ENCODE measurements at places on chromosomes 3 and 15.

DNA sequence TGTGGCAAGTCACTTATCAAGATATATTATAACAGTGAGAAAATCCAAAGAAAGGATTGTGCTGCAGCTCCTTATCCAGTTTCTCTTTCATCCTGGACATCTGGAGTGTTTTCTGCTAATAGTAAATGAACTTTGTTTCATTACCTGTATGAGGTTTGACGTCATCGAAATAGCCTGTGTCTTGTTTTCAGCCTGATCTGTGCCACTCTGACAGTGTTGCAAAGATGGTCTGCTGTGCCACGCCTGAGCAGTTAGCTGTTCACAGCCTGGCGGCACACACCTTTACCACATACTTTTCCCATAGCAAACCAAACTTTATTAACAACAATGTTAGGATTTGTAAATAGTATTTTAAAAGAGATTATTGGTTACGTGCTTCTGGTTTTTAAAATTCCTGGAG is 34.0 kb downstream of the YEATS2 start:
- no peak for DNase-seq

DNA sequence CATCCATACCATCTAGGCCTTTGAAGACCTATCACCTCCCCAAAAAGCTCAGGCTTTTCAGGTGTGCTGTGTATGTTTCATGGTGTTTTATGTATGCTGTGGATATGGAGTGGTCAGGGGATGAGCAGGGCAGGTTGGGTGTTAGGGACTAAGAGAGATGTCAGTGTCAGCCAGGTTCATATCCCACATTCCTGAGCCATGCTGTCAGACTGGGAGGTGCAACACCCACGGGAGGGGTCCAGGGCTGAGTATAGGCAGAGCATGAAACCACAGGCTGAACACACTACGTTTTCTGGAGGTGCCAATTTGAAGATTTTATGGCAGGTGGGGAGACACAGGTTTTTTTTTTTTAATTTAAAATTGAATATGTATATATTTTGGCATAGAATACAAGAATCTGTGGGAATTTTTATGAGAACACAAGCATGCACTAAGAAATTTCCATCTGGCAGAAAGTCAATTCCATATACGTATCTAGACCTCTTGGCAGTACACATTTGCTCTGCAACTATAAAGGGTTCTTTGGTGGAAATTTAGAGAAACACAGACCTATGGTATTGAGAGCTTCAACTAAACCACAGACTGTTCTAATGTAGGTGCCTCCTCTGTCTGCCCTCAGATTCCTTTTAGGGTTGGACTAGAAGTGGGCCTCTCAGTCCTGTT is 101.9 kb upstream of the RNU6-1 start:
- DNase-seq: no peak

DNA sequence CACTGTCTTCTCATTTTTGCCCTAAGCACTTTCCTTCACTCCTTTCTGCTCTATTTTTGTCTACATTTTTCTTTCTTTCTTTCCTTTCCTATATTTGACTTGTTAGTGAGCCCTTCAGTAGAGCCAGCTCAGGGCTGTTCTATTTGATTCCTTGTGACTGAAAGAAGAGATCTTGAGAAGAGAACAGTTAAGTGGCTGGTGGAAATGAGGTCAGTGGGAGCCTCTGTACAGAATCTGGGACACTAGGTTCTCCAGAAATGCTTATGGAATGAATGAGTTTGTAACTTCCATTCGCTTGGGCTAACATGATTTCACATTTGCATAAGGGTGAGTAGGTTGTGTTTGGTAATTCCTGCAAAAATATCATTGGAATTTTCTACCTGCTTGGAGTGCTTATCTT is 45.6 kb downstream of the CACNA2D3 start:
- no peak for DNase-seq

GRCh38 chr3:66380200-66380932 is 120.5 kb downstream of the LRIG1 start:
- no peak for DNase-seq

DNA sequence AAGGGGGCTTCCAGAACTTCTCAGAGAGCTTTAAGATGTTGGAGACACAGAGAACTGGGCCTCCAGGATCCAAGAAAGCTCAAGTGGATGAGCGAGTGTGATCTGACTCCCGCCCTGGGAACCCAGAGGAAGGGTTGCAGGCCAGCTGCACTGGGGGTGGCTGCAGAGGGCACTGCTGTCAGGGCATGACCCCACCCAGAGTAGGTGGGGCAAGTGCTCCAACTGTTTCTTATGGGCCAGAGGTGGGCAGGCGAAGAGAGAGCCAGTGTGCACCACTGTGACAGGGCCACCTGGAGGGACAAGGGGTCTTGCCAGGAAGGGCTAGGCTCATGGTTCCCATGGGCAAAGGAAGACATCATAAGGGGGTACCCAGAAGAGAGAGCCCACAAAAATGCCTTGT is 48.8 kb downstream of the EXOG start:
- DNase-seq: no peak

DNA sequence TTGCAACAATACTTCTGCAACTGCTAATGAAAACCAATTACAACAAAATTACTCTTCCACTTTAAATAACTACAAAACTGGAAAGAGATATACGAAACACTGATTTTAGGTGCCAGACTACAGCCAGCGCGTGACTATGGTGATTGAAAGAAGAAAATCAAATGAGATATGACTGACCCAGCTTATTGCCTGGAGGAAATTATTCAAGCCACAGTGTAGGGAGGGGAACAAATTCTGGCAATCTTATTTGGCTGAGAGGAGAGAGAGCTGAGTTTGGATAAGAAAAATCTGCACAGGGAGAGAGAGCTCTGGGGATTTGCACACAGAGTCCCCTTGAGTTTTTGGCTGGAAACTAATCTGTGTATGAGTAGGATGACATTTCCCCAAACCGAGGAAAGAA is 470.3 kb upstream of the FRG2C start:
- no peak for DNase-seq

- no peak for DNase-seq
Measured at GRCh38 chr3:170584585-170585007, 1.3 kb downstream of the SLC7A14 start.

DNA sequence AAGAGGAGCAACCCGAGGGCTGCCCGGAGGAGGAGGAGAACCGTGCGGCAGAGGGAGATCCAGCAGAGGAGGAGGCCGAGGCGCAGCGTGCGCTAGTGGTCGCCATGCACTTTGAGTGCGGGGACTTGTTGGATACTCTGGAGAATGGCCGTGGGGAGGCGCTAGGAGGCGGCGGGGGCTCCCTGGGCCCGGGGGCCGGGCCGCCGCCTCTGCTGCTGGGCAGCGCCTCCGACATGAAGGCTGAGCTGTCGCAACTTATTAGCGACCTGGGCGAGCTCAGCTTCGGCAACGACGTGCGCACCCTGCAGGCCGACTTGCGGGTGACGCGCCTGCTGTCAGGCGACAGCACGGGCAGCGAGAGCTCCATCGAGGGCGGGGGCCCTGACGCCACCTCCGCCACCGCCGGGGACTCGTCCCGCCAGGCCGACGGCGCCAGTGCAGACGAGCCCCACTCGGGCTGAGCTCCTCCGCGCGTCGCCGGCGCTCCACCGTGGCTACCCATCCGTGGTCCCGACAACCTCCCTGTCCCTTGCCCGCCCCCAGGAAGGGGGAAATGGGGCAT is 2.0 kb downstream of the FAM43A start:
- peak; percentile 65 for DNase-seq

- no peak for DNase-seq
Measured at GRCh38 chr3:153979418-153980251, 141.6 kb upstream of the ARHGEF26 start.

DNA sequence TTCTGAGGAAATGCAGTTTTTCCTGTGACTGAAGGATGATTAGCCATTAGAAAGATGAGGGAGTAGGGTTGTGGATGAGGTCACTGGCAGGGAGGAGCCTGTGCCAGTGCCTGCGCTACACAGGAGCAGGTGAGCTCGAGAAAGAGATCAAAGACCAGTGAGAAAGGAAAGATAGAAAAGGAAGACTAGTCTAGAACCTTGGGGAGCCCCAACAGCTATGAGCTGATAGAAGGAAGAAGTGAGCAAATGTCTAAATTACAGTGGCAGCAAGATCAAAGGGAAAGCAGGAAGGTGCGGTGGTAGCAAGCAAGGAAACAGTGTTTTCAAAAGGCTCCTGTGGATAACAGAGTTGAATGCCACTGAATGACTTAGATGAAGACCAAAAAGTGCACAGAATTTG is 39.6 kb downstream of the LNP1 start:
- DNase-seq: no peak

GRCh38 chr3:107236655-107237337 is 140.4 kb upstream of the CCDC54 start:
- DNase-seq: no peak

DNA sequence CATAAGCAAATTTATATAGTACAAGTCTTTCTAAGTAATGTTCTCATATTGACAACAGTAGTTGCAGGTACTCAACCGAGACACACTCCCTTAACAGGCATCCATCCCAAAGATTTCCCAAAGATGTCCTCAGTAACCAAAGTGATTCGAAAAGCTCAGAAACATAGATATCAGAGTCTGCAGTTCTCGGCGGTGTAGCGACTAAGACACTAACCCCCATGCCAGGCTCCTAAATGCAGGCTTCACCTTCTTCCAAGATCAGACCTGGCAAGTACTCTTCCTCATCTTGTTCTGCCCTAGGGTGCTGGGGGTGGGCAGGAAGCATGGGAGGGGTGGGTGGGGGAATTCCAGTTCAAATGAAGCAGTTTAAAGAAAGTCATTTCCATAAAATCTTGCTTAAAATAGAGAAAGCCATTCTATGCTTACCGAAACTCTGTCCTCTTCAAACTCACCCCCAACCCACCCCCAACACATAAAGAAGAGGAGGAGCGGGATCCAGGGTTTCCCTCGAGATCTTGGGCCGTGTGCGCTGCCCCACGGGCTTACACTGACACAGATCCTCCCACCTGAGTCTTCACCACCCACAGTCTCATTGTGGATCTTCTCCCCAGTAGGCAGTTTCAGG is 59.0 kb upstream of the BCL6 start:
- DNase-seq: no peak

- no peak for DNase-seq
Measured at GRCh38 chr3:26312816-26313215, 309.8 kb upstream of the LRRC3B start.

GRCh38 chr3:69080233-69080920 is at the start of gene UBA3:
UBA3 (minus strand) TSS chr3:69080365; CDS start chr3:69080353, 12 bp downstream.
- peak; percentile 37 for DNase-seq

- DNase-seq: no peak
Measured at GRCh38 chr3:16372362-16373292, 107.6 kb downstream of the OXNAD1 start.

DNA sequence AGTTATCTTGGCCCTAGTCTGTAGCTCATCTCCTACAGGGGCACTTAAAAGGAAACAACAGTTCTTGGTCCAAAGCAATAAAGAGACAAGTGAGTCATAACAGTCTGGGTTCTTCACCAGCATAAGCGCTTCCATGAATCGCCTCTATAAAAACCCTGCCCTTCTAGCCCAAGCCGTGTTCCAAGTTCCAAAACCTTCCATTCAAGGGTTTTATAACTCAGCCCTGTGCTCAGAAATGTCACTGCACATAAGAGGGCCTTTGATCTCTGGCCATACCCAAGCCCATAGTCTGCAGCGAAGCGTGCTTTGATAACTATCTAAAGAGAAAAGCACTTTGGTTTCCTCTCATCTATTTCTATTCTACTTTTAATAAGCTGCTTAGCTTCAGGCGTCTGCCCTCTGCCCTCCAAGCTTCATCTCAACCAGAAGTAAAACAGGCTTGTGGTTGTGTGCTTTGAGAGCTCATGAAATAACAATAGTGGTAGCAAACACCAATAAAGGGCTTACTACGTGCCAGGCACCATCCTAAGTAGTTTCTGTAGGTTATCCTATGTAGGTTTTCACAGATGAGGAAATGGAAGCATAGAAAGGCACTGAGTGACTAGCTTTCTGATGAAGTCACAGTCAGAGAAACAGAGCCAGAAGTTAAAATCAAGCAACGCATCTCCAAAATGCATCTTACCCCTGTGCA is 64.0 kb upstream of the AKAP13 start:
- no peak for DNase-seq

DNA sequence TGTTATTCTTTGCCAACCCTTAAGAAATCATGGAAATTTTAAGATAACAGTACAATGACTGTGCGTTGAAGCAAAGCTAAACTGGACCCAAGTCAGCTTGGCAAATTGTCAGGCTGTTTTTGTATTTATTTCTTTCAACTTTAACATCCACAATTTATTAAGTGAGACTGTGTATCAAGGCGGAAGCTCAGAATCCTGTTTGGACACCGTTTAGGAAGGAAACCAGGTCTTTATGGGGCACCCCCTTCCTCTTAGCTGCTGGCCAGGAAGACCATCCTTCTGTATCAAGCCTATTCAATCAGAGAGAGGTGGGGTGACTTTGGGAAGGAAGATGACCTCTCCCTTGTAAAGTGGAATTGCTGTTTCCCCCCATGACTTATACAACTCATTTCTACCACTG is 166.0 kb downstream of the MCTP2 start:
- DNase-seq: no peak

DNA sequence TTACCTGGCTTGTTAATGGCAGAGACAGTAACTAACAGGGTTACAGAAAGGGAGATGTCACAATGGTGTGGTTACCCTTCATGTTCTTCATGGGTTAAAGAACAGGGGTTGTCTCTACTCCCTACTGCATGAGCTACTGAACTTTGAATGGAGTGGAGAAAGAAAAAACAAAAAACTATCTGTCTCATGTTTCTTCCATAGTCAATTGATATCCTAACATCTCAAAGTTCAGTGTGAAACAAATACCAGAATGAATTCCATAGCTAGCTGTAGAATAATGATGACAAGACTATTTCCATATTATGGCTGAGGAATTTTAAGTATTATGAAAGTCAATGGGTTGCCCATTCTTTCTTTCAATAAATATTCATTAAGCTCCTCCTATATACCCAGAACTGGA is 161.3 kb upstream of the LPP start:
- no peak for DNase-seq

Measured in NCI-H1694 treated with DMSO at 0.1 percent for 48 hours (cell line).